ENCODE measurements at places on chromosomes 11 and 22.

- DNase-seq = no peak
Observed at GRCh38 chr11:16011396-16011795, 344.9 kb downstream of the SOX6 start.

DNA sequence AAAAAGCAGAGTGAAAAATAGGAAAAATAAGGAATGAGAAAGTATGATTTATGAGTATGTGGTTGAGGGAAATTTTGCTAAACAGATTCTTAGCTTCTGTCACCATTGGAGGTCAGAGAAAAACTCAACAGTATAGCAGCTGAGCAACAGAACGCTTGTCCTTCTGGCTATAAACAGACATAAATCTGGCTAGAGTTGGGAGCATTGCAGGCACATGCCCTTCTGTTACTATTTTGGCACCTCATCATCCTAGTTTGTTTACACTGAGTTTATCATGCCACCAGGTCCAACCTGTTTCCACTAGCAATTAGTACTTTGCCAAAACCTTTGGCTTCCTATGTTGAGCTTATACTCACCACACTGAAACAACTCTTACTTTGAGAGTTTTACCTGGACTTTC is 6.9 kb downstream of the UBE4A start:
- DNase-seq = no peak

GRCh38 chr11:86513746-86514373 is 139.2 kb downstream of the CCDC81 start:
- no peak for DNase-seq

DNA sequence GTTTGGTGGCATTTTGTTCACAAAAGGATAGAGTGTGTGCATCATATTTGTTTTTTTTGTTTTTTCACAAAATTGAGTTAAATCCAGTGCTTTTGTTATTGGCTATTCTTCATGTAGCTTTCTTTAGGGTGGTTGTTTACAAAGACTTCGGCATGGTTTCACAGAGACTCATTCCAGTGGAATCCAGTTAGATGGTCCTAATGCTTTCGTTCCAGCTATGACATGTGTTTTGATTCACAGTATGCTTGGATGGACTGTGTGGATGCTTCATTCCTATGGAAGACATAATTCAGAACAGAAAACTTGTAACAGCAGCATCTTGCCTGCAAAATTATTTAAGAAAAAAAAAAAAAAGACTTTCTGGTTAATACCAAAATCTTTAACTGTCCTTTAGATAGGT is 97.9 kb downstream of the PDHX start:
- peak; percentile 93 for DNase-seq

DNA sequence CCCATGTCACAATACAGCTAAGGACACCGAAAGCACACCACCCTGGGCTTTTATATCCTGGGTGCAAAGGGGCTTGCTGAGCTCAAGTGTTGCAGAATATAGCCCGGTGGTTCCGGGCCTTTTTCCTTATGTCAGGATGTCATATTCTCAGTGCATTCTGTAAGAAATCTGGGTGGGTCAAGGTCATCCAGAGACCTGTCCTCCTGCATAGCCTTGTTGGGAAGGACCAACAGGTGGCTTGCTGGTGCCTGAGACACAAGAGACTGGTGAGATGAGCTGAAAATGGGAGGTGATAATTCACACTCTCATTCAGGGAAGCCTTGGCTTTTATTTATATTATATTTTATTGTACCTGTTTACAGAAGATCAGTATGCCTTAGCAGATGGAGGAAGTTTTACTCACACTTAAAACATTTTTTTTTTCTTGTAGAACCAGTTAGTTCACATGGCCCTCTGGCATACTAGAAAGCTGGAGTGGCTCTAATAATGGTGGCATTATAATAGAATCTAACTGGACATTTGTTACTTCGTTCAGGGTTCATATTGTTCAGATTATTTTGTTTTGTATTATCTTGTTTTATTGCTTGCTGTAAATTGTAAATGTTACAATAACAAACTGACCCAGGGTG is 14.6 kb upstream of the TMEM123 start:
- DNase-seq = no peak

DNA sequence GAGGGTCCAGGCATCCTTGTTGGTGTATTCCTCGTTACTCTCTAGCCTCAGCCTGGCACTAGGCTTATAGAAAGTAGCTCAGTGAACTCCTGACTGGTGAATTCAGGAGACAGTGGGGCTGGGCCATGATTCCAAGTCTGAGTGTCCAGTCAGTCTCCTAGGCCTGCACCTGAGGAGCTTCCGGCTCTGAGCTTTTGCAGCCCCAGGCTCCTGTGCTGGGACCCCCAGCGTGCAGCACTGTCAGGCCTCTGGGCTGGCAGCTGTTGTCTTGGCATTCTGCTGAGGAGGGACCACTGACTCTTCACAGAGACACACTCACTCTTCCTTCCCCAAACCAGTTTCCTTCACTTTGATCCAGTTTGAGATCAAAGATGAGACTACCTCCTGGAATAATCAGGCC is 82.4 kb downstream of the CTTN start:
- DNase-seq = no peak

- DNase-seq = no peak
Observed at GRCh38 chr22:41925783-41926460, 684 bp downstream of the TNFRSF13C start.

GRCh38 chr22:50469377-50470305 is 5.2 kb downstream of the SBF1 start:
- no peak for DNase-seq

DNA sequence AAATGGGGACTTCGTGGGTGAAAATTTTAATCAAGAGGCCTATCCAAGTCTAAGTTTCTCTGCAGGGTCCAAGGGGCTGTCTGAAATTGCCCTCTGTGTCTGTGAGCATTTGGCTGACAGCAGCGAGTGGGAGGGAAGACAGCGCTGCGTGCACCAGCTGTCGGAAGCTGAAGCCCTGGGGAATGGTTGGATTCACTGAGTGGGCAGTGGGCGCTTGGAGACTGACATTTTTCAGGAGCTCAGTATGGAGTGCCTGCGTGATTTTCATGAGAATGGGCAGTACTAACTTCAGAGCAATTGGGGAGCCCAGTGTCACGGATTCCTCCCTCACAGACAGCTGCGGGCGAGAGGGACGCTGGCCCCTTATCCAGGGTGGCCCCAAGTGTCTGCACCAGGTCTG is 388.8 kb upstream of the B3GAT1 start:
- no peak for DNase-seq

DNA sequence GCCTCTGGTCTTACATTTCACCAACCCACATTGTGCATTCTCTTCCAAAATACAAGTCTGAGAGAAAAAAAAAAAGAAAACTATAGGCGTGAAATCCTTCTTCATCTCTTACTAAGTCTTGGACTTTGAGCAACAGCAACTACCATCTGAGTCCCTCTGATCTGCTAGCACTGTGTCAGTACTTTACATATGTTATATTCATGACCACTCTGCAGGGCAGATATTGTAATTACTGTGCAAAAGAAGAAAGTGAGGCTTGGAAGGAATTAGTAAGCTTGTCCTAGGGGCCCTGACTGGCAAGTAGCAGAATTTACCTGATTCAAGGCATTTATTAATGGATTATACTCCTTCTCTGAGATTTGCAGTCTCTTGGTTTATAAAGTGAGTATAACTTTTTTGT is 52.7 kb upstream of the EED start:
- DNase-seq = no peak

- DNase-seq = no peak
Observed at GRCh38 chr11:110410651-110411050, 19.1 kb upstream of the FDX1 start.

GRCh38 chr11:128336203-128336602 is 251.2 kb downstream of the ETS1 start:
- no peak for DNase-seq

DNA sequence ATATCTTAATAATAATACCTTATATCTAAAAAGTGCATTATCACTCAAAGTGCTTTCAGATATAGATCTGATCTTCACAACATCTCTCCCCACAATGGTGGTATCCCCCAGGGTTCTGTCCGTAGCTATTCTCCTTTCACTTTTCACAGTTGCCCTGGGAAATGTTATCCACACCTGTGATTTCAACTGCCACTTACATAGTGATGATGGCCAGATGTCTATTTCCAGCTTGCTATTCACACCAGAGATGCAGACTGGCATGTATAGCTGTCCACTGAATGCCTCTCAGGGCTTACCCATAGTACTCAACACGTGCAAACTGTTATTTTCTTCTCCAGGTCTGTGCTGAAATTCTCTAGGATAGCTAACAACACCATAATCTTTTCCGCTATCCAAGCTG is 724.7 kb downstream of the DLG2 start:
- no peak for DNase-seq

- DNase-seq = no peak
Observed at GRCh38 chr22:27310966-27311697, 490.4 kb downstream of the MN1 start.

DNA sequence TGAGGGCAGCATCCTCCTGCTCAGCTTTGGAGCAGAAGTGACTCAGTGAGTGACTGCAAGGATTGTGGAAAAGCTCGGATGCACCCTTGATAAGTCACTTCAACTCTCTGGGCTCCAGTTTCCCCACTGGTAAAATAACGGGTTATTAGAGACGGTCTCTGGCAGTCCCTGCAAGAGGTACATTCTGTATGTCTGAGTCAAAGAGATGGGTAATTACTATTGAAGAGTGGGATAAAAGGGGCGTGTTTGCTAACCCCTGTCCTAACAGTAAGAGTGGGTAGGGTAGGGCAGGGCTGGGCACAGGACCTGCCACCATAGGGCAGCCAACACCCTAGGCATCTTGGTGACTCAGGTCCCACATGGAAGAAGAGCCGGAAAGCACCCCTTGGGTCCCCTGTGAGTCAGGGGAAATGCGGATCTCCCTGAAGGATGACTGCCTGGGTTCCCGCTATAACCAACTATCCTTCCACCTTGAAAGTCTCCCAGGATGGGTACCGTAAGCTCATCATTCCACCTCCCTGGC is 7.3 kb upstream of the AHNAK start:
- DNase-seq = peak; percentile 86

DNA sequence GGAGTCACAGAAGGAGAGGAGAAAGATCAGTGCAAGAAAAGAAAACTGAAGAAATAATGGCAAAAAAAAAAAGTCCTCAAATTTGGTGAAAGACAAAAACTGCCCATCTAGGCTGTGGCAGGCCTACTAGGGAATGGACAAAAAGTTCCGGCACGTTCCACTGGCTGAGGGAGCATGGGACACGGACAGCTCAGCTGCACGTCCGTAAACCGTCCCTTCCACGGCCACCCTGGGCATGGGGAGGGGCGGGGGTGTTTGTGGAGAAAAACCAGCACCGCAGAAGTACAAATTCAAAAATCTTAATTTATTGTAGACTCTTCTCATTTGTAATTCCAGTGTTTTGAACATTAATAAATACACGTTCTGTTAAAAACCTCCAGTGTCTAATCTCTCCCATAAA is 25.4 kb downstream of the TRMU start:
- no peak for DNase-seq

GRCh38 chr22:45305456-45306075 is 4.2 kb upstream of the FAM118A start:
- no peak for DNase-seq

DNA sequence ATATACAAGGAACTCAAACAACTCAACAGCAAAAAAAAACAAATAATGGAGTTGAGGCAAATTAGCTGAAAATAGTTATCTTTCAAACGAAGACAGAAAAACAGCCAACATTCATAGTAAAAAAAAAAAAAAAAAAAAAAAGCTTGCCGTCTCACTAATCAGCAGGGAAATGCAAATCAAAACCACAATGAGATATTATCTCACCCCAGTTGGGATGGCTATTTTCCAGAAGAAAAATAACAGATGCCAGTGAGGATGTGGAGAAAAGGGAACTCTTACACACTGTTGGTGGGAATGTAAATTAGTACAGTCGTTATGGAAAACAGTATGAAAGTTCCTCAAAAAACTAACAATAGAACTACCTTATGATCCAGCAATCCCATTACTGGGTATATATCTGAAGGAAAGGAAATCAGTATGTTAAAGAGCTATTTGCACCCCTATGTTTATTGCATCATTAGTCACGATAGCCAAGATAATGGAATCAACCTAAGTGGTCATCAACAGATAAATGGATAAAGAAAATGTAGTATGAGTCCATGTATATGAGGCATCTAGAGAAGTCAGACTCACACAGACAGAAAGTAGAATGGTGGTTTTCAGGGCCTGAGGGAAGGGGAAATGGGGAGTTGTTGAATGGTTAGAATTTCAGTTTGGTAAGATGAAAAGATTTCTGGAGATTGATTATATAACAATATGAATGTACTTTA is 56.0 kb downstream of the USP35 start:
- no peak for DNase-seq

DNA sequence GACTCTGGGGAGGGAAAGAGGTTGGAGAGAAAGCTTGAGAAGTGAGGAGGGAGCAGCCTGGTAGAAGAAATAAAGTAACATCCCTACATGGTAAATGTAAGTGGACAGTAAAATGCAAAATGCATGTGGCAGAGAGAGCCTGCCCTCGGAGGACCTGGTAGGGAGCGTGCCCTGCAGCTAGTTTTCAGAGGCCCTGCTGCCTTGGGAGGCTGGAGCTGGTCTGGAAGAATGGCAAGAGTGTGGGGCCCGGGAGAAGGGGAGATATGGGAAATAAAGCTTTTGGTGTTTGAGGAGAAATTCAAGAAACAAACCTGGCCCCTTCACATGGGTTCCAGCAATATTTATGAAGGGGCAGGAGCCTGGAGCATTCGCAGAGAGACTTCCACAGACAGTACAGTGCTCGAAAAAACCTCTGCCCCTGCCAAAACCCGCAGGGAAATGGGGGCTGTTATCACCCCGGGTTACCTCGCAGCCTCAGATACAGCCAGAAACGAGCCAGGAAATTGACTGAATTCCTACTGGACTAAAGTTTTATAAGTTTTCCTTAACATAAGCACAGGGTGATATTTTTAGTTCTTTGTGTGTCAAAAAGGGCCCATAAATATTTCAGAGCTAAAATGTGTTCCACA is 363.0 kb downstream of the TENM4 start:
- no peak for DNase-seq

DNA sequence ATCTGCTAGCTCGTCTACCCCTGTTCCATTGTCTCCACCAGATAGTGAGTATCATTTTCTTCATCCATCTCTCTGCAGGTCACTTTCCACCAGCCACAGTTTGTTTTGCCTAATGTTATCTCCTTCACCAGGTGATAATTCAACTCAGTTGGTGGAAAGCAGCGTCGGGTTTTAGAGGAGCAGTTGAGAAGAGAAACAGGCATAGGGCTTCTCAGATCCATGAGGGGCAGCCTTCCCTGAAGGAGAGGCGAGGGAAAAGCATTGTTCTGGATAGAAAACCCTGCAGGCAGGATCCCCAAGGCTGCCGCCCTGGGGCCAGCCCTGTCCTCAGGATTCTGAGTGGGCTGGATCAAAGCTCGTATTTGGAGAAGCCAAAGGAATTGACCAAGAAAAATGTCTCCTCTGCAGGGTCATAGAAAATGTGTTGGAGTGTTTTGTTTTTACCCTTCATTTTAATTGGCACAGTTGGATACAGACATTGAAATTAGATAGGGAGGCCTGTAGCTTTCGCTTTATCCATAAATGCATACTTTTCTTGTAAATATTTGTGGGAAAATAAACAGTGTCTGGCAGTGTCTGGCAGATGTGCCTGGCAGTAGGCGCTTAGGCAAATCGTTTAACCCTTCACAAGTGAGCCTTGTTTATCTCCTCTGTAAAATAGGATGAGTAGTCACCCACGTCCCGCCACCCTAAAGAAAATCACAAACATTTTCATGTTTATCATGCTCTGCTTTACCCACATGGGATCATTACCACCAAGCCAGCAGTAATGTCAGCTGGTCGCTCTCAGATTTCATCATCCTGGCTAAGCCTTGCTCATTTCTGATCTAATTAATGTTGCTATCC is 73.4 kb upstream of the TTC12 start:
- DNase-seq = no peak

- no peak for DNase-seq
Observed at GRCh38 chr11:22554221-22554620, 71.4 kb downstream of the FANCF start.

All from muscle of back (tissue), 13 donors.